Nucleus accumbens (tissue), 56 donors: ENCODE measurements at places on chromosomes 16 and 17.

- DNase-seq = no peak
Measured at GRCh38 chr16:66639091-66639885, 34.8 kb downstream of the CMTM3 start.

- no peak for DNase-seq
Measured at GRCh38 chr17:680529-680928, 34.1 kb downstream of the VPS53 start.

- DNase-seq = no peak
Measured at GRCh38 chr17:80783486-80783885, 208.2 kb upstream of the CHMP6 start.

- DNase-seq = no peak
Measured at GRCh38 chr16:3797904-3798811, 80.8 kb upstream of the TRAP1 start.

- DNase-seq = no peak
Measured at GRCh38 chr16:60882816-60883215, 1153.4 kb downstream of the CDH8 start.

- DNase-seq = no peak
Measured at GRCh38 chr16:84007520-84007919, 35.1 kb downstream of the SLC38A8 start.

- DNase-seq = no peak
Measured at GRCh38 chr17:5841862-5842261, 228.3 kb upstream of the WSCD1 start.

GRCh38 chr17:61416540-61417363 is 17.1 kb downstream of the TBX2 start:
- peak; percentile 42 for DNase-seq

DNA sequence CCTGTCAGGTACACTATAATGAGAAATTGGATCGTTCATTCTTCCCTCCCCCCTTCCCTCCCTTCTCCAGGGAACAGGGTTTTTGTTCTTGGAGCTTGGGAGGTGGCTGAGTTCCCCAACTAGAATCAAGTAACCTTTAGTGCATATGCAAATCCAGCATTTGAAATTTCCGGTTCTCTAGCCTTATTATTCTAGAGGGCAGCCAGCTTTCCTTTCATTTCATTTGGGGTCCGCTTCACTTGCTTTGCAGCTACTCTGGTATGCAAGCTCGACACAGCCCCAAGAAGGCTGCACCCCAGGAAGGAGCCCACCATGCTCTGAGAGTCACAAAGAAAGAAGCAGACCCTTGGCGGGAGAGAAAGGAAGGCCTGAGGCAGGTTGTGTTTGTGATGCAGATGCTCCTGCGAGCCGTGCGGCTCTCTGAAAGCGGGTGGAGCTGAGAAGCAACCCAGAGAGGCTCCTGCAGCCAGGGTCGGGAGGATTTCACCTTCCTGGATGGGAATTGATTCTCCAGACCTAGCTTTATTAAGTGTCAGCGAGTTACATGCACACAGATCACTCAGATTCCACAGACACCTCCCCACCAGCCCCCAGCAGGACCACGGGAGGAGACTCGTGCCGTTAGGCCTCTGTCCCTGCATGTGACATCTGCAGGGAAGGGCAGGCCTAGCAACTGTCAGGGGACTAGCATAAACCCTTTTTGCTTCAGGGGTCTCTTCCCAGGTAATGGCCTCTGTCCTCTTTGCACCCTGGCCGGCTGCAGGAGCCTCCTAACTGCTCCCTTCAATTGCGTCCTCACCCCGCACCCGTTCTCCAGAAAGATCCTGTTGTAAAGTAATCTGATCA is 34.5 kb downstream of the PMM2 start:
- DNase-seq = no peak

- no peak for DNase-seq
Measured at GRCh38 chr17:82959990-82960418, 119.4 kb upstream of the METRNL start.

- DNase-seq = peak; percentile 17
Measured at GRCh38 chr16:31869511-31870201, 4.0 kb upstream of the ZNF267 start.

- DNase-seq = no peak
Measured at GRCh38 chr17:80760511-80760911, 215.9 kb downstream of the RPTOR start.

GRCh38 chr16:81549547-81550431 is 105.2 kb downstream of the CMIP start:
- DNase-seq = no peak

DNA sequence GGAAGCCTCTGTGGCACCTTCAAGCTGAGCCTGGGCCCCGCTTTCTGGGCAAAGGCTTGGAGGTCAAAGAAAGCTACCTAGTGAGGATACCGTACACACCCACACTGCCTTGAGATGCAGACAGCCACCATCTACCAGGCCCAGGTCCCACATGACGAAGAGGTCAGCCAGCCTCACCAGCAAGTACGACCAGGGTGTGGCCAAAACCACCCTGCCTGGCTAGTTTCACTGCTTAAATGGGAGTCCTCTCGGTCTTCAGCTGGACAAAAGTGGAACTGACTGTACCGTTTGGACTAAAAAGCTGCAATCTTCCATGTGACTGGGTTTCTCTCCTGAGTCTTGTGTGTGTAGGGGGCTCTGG is 21.6 kb downstream of the VASN start:
- no peak for DNase-seq

DNA sequence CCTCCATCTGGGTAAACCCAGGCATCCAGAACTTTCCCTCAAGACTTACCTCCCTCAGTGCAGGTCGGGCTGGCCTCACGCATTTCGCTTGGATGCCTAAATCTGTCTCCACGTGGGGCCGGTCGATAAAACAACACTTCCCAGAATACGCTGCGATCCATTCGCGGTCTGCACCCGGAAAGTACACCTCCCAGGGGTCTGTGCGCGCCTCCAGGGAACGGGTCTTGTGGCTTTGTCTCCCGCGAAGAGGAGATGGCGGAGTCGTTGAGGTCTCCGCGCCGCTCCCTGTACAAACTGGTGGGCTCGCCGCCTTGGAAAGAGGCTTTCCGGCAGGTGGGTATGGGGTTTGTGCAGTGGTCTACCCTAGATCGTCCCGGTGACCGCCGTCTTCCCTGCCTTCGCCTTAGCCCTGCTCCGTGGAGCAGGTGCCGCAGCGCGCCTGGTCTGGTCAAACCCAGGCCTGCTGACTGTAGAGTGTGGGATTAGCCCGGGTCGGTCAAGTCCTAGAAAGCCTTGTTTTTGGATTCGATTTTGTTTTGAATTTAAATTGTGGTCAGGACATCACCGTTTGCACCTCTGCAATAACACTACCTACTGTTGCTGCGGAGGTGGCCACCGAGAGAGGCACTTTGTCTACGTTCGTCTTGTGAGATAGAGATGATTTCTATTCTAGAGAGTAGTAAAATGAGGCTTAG is at the start of gene RPAIN:
TSS of gene RPAIN (plus strand) at position 224 of the 695 bp plus-strand sequence. CDS start at position 253, 29 bp downstream.
- peak; percentile 83 for DNase-seq

GRCh38 chr16:2339521-2340484 is 725 bp downstream of the ABCA3 start:
- DNase-seq = peak; percentile 51

DNA sequence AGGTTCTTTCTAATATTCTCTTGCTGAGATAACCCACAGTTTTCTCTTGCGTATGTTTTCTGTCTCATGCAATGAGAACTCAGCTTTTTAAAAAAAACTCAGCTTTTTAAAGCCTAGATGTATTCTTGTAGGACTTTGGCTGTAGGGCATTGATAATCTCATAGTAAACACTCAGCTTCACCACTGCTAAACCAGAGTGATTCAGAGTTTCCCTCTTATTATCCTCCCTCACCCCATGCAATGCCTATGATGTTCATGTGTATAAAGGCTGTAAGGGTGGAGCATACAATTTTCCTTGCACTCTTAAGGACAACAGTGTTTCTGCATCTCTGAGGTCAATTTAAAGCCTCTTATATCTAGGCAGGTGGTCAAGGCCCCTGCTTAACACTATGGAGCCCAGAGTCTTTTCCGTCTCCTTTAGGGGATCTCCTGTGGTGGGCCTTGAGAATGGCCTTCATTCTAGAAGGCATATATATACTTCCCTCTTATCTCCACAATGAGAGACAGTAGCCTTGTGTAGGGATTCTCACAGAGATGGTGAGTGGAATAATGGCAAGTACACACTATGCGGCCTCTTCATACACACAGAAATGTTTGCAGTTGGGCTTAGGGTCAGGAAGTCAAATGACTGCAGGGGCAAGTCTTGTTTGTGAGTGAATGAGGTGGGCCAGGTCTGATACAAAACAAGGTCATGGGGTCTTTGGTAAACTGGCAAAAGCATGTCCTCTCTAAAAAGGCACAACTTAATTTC is 279.6 kb downstream of the HS3ST3A1 start:
- no peak for DNase-seq

GRCh38 chr17:44108440-44109311 is 14.8 kb downstream of the HDAC5 start:
- no peak for DNase-seq

DNA sequence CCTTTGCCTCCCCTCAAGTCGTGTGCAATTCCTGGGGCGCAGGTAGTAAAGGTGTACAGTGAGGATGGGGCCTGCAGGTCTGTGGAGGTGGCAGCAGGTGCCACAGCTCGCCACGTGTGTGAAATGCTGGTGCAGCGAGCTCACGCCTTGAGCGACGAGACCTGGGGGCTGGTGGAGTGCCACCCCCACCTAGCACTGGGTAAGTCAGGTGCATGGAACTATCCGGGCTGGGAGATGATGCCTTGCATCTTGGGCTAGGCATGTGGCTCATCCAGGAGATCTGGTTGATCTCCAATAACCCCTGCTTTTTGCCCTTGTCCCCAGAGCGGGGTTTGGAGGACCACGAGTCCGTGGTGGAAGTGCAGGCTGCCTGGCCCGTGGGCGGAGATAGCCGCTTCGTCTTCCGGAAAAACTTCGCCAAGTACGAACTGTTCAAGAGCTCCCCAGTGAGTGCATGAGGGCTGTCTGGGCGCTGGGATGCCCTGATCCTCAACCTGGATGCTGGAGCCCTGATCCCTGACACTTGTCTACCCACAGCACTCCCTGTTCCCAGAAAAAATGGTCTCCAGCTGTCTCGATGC is 5.2 kb downstream of the GRB7 start:
- no peak for DNase-seq

DNA sequence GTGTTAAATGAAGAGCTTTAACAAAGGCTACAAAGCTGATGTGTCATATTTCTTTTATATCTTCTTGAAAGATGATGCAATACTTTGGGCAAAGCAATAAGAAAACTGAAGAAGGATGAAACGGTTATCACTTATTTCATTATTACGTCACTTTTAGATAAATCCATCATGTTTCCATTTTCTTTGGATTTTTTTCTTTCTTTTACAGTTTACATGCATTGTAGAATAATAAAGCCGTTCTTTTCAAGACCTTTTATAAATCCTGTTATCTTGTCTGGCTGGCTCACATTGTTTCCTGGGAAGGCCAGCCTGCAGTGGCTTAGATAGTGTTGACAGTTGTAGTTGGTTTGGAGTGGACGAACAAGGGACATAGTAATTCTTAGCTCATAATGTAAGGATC is 28.9 kb downstream of the TANC2 start:
- no peak for DNase-seq

GRCh38 chr17:64001763-64002529 is 3.8 kb downstream of the PRR29 start:
- DNase-seq = no peak

DNA sequence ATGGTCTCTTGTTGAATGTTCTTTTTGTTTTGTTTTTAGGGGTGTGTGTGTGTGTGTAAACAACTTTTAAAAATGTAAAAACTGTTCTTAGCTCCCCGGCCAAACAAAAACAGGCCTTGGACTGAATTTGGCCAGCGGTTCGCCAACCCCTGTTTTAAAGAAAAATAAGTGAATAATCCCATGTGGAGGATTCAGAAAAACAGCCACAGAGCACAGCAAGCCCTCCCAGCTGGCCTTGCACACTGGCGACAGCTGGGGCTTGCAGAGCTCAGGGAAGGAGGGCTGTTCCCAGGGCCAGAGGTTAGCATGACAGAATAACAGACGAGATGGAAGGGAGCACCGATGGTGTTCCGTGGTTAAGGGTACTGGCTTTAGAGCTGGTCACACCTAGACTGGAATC is 39.0 kb downstream of the EMP2 start:
- no peak for DNase-seq

- no peak for DNase-seq
Measured at GRCh38 chr17:36816907-36817288, 120.4 kb upstream of the LHX1 start.

GRCh38 chr17:72614476-72614870 is 478.0 kb downstream of the SLC39A11 start:
- no peak for DNase-seq

DNA sequence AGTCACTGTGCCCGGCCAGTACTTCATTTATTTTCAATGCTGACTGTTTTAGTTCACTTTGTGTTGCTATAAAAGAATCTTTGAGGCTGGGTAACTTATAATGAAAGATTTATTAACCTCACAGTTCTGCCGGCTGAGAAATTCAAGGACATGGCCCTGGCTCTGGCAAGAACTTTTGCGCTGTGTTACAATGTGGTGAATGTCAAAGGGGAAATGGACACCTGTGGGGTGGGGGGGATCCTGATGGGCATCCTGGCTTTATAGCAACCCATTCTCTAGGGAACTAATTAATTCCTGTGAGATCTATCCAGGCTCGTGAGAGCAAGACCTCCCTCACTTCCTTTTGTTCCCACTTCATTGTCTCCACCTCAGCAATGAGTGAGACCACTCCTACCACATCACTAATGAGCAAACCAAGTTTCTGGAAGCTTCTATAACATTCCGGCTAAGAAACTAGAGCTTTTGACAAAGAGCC is 17.1 kb upstream of the CDH3 start:
- DNase-seq = no peak

GRCh38 chr17:27241346-27241946 is 52.5 kb upstream of the WSB1 start:
- no peak for DNase-seq

DNA sequence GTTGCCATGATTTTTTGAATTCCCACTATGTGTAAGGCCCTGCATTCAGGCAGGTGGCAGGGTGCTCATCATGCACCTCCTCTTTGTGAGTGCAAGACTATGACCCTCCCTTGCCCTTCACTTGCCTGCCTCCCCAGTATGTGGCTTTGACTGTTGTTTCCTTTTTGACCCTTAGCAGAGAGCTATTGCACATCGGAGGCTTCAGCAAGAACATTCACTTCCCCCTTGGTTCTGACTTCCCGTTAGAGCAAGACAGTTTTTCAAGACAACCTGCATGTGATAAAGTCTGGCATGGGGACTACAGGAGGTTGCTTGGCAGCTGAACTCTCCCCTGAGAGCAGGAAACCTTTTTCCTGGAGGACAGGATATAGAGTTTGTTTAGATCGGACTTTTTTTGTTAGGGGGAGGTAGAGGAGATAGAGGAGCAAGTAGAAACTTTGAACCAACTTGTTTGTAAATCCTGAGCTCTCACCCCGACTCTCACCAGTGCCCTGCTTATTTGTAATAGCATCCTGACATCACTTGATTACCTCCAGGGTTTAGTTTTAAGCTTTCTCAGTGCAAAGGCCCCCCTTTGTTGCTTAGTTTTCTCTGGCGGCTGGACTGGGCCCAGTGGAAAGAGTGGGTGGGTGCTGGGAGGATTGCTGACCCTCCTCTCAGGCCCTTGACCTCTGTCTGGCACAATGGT is 34.3 kb downstream of the LIMD2 start:
- no peak for DNase-seq

- DNase-seq = no peak
Measured at GRCh38 chr17:32356378-32356743, 6.4 kb downstream of the ZNF207 start.
